ENCODE measurements at places on chromosomes 6 and 20.
A peak's percentile ranks its signal among the peaks of the same experiment; 100 is the strongest.

DNA sequence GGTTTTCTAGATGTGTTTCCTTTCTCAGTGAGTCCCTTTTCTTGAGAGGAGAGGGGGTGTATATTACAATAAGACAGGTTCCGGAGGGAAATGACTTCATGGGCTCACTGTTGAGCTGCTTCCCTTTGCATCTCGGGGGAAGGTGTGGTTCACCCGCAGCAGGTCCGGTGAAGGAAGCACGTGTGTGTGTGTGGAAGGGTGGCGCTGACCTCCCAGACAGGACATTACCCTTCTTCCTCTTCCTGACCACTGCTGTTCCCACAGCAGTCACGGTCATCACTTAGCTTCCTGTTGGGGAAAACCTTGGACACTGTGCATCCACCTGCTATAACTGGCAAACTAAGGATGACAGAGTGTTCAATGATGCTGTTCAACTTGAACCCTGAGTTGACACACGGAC is 83.6 kb downstream of the PLEKHG1 start:
- DNase-seq = peak; percentile 41

DNA sequence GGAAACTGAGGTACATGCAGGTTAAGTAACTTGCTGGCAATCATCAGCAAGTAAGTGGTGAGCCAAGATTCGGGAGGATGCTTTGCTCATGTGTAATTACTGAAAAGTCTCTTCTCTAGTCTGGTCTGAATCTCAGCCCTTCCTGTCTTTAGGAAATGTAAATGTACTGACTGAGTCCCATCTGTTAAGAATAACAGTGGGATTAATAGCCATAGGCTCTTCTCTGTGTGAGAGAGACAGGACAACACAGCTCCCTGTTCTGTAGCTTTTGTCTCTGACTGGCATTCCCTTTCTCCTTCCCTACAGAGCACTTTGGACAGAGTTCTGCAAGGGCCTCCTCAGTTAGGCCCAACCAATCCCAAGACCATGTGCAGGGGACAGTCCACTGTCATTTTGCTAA is 131.3 kb upstream of the OGFRL1 start:
- DNase-seq = no peak

DNA sequence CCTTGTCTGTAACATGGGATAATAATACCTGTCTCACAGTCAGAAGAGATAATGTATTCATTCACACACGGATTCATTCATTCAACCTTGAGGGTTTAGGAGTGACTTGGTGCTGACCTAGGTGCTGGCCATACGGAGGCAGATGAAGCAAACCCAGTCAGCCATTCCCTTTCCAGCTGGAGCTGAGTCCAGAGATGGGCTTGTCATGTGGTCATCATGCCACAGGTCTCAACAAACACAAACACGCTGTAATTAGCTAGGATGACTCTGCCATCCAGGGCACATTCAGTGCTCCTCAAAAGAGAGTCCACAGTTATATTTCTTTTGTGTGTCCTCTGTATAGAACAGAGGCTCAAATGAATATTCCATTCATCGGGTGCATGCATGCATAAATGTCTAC is 19.5 kb upstream of the PRELID3B start:
- DNase-seq = no peak

DNA sequence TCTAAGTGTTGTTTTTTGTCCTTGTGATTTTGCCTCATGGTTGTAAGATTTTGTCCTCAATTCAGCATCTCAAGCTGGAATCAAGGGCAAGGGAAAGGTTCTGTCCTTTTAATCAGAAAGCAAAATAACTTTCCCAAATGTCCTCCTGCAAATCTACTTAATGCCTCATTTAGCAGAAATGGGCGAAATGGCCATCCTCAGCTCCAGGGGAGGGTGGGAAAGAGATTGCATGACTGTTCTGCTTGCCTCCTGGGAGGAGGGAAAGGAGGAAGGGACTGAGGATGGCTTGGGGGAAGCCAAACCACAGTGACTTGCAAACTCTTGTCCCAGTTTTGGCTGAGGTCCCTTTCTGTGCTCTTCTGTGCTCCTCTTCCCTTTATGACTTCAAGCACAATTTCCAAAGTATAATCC is 43.4 kb downstream of the TNFAIP3 start:
- DNase-seq = no peak

- no peak for DNase-seq
These were observed 195.7 kb upstream of the CITED2 start for GRCh38 chr6:139570166-139570565.

- DNase-seq = no peak
These were observed 240.3 kb downstream of the DLL1 start for GRCh38 chr6:170050591-170051041.

GRCh38 chr6:100456141-100456907 is 8.4 kb downstream of the SIM1 start:
- DNase-seq = no peak

- no peak for DNase-seq
These were observed 43.0 kb downstream of the TSPYL4 start for GRCh38 chr6:116210750-116211425.

DNA sequence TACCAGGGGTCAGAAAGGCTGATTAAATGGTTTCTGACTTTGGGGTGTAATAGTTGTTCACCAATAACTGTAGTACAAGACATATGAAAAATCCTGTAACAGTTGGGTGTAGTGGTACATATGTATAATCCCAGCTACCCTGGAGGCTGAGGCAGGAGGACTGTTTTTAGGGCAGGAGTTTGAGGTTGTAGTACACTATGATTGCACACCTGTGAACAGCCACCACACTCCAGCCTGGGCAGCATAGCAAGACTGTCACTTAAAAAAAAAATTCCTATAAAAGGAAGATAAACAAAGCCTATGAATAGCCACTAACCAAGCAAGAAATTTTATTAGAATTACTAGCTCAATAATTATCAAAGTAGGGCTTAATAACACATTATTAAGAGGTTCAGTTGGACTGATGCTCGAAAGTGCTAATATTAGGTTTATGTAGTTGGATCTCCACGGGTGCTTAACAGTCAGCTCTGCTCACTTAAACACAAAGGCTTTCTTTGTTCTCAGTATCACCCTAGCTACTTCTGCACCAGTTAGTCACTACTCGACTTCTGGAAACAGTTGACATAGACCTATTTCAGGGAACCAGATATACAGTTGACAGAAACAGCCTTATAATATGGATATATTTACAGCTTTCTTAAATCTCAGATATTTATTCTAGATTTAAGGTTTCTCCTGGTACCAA is 113.0 kb downstream of the MTFR2 start:
- no peak for DNase-seq

DNA sequence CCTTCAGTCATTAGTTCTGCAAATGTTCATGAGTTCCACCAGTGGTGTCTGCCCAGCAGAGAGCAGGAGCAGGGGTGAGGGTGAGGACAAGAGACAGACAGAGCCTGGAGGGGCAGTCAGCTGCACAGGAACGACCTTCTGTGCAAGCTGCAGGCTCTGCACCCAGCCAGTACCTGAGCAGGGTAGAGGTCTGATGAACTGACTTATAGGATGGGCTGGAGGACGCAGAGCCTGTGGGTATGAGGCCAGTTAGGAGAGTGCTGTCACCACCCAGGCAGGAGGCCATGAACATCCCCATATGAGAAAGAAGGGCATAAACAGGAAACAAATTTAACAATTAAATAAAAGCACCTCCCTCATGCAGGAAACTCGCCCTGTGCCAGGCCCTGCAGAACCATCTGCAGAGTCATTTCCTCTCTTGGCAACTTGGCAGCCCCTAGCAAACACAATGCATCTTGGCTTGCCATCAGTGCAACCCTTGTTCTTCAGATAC is 17.9 kb downstream of the C6orf15 start:
- DNase-seq = no peak

- peak; percentile 26 for DNase-seq
These were observed at the start of gene ETV7 for GRCh38 chr6:36387440-36388303. ETV7 (minus strand) TSS chr6:36387669; CDS start chr6:36387541, 128 bp downstream.

GRCh38 chr6:16187176-16187575 is 51.2 kb upstream of the GMPR start:
- DNase-seq = no peak

DNA sequence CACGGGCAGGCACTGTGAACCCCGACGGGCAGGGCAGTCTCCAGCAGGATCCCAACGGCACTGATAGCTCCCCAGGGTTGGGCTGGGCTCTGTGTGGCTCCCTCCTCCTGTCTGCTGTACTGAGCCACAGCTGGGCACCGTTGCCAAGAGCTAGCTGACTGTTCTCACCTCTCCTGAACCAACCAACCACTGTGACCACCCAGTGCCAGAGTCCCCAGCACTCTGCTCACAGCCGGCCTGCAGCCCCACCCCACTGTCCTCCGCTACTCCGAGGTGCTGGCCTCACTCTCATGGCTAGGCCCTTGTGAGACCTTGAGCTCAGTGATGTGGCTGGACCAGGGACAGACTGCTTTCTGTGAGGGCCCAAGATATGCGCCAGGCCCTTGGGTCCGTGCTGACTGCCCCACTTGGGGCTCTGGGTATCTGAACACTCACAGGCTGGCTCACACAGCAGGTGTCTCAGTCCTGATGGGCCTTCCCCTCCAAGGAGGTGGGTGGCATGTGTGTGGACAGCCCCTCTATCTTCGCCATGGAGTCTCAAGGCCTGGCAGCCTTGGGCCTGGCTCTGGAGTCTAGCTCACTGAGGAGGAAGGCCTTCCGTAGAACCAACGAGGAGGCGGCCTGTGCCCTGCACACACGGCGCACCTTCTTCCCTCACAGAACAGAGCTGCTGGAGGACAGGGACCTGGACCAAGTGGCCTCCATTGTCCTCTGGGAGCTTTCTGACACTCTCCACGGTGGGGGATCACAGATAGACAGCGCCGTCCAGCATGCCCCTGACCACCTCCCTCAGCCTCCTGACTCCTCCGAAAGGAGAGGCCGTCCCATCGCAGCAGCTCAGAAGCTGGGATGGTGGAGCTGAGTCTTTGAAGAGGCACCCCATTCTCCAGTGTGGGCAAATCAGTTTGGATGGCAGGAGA is 53.5 kb downstream of the TCP11 start:
- no peak for DNase-seq

DNA sequence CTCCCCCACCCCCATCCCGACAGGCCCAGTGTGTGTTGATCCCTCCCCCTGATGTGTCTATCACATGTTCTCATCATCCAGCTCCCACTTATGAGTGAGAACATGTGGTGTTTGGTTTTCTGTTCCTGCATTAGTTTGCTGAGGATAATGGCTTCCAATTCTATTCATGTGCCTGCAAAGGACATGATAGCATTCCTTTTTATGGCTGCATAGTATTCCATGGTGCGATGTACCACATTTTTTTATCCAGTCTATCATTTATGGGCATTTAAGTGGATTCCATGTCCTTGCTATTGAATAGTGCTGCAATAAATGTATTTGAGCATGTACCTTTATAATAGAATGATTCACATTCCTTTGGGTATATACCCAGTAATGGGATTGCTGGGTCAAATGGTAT is 66.6 kb upstream of the NXT1 start:
- DNase-seq = no peak

DNA sequence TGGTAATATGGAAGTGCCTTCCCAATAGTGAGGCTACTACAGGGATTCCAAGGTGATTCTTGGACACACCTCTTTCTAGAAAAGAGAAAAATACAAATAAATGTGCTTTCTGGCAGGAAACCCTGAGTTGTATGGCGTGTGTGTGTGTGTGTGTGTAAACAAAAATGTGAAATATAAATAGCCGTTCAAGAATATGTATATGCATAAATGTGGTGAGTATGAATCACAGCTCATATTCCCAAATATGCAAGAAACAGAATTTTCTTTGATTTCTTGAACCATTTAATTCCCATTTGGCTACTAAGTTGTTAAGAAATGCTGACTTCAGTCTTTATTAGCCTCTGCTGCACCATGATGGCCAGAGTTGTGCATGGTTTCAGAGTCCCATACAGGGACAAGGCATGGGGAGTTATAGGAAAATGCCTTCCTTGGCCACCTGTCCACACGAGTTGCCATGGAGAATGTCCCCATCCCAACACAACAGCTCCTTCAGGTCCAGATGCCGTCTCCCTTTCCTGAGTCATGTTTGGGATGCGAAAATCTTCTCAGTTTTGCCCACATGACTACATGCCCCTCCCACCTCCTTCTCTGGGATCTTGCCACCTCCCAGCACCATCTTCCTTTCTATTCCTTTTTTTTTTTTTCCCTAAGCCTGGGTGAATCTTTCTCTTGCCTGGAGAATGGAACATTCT is 312.4 kb upstream of the ECI2 start:
- no peak for DNase-seq

GRCh38 chr6:46099952-46100351 is 29.8 kb upstream of the ENPP4 start:
- DNase-seq = no peak

DNA sequence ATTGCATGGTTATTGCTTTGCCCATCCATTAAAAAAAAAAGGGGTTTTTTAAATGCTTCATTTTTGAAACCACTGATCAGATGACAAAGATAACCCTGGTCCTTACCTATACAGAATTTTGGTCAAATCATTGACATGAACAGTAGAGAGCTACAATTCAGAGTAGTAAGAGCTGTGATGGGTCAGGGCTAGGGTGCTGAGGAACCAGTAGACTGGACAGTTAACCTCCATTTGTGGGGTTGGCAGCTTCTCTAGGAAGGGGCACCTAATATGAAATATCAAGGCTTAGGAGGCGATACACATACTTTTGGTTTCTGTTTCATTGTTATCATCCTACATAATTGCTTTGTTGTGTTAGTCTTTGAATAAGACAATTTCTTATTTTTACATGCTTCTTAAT is 55.1 kb downstream of the ORC3 start:
- DNase-seq = no peak

GRCh38 chr20:63057171-63058117 is 50.7 kb upstream of the BHLHE23 start:
- DNase-seq = no peak

- DNase-seq = no peak
These were observed 7.9 kb downstream of the TGM3 start for GRCh38 chr20:2303673-2304072.

GRCh38 chr6:135567375-135568083 is 70.0 kb upstream of the AHI1 start:
- no peak for DNase-seq

DNA sequence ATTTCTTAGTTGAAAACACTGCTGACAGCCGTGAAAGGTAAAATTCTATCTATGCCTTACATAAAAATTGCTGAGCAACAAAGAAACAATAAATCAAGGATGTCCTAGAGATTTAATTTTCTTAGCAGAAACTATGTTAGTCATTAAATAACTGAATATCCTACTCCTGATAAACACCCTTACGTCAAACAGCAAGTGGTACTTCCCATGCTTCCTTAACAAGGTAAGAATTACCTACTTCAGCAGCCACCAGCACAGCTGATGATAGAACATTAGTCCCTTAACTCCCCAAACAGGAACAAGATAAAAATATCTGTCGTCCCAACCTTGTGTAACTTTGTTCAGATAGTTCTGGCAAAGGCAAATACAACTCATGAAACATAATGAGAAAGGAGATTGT is 8.7 kb downstream of the SERPINB6 start:
- DNase-seq = no peak

- no peak for DNase-seq
These were observed 4.2 kb downstream of the STMN3 start for GRCh38 chr20:63648895-63649589.

DNA sequence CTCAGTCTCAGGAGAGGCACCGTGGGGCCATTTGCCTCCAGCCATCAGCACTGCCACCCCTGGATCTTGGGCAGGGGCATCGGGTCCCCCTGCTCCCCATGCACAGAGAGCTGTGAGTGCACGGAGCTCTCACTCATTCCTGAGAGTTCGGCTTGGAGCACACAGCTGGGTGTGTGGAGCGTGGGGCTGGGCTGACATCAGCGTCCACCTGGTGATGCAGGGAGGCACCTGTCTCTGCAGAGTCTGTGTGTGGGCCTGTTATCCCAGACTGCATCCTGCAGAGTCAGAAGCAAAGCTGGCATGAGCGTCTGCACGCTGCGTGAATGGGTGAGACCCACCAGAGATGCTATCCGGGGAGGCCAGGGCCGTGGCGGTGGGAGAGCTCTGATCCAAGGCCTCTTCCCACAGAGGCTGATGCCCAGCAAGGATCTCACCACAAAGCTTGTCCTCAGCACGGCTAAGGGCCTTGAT is 248.8 kb upstream of the AFDN start:
- no peak for DNase-seq
